NCI-H345 (cell line): ENCODE measurements at places on chromosomes 3 and 15.

DNA sequence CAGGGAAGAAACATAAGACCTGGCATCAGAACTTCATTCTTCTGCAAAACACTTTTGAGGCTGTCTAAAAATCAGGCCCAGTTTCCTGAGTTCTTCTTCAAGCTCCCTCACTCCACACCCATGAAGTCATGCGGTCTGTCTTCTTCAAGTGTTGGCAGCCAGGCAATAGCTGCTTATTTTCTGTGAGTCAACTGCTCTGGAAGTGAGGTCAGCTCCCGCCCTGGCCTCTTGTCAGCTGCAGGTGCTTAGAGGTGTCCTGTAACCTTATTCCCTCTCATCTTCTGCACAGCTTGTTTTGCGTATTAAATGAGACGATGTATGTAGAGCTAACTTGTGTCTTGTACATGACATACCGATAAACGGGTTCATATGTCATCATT, 226.1 kb downstream of the ADAMTS17 start:
- no peak for DNase-seq

DNA sequence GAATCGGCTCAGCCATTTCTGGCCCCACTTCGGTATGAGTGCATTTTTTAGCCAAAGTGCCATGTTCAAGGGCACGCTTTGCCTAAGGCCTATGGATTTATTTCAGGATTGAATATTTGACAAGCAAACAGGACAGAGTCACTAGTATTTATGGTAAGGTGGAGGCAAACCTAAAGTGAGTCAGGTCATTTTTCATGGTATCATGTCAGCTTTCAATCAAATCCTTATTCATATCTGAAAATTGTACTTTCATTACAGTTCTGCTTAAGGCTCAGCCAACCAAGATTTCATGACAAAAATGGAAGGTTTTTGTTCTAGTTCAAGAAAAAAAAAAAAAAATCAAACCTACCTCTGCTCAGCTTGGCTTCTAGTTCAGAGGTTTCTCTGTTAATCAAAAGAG, 30.5 kb upstream of the ICE2 start:
- DNase-seq, result no peak

- DNase-seq, result no peak
Measured at GRCh38 chr3:136604961-136605360, 147.2 kb downstream of the STAG1 start.

- peak; percentile 46 for DNase-seq
Measured at GRCh38 chr15:40594429-40594836, 384 bp downstream of the KNL1 start.

DNA sequence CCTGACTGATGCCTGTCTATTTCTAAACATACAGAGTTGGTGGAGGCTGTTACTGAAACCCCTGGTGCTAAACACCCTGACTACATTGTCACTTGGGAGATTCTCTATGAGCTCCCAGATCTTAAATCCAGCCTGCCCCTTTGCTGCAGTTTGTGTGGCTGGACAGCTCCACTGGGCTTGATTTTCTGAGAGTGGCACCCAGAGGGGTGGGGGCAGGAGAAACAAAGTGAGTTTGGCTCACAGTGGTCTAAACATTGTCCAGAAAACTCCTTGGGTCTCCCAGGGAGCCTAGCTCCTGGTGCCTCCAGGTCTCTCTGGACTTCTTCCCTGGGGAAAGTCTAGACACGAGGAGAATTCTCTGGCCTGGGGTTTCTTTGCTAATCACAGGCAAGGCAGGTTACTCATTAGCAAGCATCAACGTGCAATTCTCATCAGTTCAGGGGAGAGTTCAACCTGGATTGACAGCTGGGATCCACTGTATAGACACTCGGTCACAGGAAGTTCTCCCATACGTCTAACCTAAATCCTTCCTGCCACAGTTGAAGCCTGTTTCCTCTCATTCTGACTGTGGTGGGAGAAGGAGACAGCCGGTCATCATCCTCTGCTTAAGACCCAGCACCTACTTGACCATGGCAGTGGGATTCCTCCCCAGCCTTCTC, 7.1 kb upstream of the DLL4 start:
- DNase-seq, result no peak

GRCh38 chr3:44227632-44228031, 14.1 kb upstream of the TOPAZ1 start:
- no peak for DNase-seq

DNA sequence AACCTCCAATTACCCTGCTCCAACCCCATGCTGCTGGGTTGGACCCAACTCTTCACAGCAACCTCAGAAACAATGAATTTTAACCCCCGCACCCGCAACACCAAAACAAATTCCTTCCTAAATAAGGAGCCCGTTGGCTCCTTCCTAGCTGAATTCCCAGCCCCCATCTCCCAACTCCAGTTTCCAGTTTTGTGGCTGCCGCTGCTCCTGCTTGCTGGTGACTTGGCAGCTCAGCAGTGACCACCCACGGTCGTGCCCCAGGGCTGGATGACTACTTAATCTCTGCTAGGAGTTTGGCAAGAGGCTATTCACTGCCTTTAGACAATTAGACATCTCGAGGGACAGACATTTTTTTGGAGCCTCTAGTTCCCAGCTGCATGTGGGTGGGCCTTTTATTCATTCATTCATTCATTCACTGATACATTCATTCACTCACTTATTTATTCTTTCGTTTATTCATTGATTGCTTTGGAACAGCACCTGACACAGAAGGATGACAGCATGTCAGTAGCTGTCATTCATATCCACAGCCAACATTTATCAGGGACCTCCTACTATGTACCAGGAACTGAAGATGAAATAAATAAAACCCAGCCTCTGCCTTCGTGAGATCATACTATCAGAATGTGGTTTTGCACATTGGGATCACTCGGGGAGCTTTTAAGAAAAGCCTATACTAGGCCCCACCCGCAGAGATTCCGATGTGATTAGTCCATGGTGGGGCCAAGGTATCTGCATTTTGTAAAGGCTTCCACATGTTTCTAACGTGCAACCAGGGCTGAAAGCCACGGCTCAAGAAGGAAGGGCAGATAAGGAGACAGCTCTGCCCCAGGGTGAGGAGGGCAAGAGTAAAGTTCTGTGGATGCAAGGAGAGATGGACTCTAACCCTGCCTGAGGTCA, 256.5 kb downstream of the SHQ1 start:
- no peak for DNase-seq

DNA sequence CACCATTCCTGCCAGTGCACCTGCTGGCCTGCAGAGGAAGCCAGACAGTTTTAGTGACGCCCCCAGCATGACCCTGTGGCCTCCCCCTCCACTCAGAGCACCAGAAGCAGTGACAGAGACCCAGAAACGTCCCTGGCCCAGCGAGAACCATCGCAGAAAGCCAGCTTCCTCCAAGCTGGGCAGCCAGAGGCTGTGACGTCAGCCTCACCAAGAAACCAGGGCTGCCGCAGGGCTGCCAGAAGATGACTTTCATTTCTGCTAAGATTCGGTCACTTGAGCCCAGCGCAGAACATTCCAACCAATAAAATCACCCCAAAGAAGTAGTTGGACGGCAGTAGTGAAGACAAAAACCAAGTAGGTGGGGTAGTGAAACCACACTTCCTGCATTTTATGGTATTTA, 29.6 kb upstream of the RPL32 start:
- no peak for DNase-seq

DNA sequence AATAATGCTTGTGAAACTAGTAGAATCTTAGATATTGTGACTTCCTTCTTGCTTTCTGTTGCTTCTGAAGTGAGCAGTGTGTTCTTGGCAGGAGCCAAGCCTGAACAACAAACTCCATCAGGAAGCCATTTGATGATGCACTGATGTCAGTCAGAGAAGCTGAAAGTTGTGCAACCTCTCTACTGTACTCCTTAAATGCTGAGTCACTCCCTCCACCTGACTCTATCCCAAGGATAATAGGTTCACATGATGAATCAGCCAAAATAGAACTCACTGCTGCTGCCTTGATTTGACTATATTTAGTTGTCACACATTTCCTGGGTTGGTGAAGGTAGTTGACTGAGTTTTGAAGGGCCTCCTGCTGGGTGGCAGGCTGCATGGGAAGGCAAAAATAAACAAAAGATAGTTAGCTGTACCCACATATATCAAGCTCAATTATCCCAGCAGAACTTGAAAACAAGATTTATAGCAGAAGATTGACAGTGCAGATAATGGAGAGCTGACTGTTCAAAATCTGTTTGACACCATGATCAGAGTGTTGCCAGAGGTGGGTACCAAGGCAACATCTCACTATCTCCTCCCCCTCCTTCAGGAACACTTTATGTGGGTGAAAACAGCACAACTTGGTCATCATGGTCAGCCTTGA, 328.4 kb upstream of the DPH6 start:
- DNase-seq, result peak; percentile 12

DNA sequence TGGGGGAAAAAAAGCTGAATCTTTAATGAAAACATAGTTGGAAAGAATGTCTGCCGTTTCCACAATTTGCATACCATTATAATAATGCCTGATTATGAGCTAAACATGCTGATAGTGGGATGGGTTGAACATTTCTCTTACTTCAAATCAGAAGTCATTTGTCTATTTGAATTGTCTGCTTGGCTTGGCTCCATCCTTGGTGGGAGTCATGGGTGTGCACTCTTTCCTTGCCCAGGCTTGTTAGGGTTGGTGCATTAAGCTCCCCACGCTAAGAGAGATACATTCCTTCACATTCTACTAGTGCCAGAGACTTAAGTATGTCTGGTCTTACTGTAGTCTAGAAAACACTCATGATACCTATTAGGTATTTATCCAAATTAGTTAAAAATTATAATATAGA, 121.4 kb upstream of the RARB start:
- no peak for DNase-seq

- no peak for DNase-seq
Measured at GRCh38 chr3:52682016-52682415, 3.7 kb downstream of the PBRM1 start.

- DNase-seq, result no peak
Measured at GRCh38 chr3:135499426-135499825, 466.1 kb upstream of the PPP2R3A start.

- DNase-seq, result no peak
Measured at GRCh38 chr3:128071771-128072453, 19.7 kb downstream of the SEC61A1 start.

GRCh38 chr3:126573492-126574117, 14.9 kb upstream of the C3orf22 start:
- DNase-seq, result no peak

DNA sequence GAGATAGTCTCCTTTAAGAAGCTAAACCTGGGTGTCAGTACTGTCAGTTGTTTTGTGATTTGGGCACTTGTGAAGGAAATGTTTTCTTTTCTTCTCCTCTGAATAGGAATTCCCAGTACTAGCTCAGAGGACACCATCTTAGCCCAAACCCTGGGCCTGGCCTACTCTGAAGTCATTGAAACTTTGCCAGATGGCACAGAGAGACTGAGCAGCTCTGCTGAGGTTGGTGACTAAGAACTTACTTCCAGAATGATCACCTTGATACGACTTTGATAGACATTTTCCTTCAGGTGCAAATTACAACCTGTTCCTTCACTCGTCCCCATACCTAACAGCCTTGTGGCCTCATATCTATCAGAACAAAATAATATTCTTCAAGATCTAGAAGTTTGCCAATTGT, 100.2 kb downstream of the LARS2 start:
- DNase-seq, result no peak

GRCh38 chr15:82263350-82263749, 732 bp downstream of the SAXO2 start:
- DNase-seq, result peak; percentile 71
